CD4-positive, alpha-beta T cell treated with Interleukin-10 for 1 hour (primary cell): ENCODE measurements at places on chromosomes 2 and 18.
A peak's percentile ranks its signal among the peaks of the same experiment; 100 is the strongest.

GRCh38 chr18:41845563-41845962 is 109.5 kb upstream of the PIK3C3 start:
- no peak for DNase-seq

DNA sequence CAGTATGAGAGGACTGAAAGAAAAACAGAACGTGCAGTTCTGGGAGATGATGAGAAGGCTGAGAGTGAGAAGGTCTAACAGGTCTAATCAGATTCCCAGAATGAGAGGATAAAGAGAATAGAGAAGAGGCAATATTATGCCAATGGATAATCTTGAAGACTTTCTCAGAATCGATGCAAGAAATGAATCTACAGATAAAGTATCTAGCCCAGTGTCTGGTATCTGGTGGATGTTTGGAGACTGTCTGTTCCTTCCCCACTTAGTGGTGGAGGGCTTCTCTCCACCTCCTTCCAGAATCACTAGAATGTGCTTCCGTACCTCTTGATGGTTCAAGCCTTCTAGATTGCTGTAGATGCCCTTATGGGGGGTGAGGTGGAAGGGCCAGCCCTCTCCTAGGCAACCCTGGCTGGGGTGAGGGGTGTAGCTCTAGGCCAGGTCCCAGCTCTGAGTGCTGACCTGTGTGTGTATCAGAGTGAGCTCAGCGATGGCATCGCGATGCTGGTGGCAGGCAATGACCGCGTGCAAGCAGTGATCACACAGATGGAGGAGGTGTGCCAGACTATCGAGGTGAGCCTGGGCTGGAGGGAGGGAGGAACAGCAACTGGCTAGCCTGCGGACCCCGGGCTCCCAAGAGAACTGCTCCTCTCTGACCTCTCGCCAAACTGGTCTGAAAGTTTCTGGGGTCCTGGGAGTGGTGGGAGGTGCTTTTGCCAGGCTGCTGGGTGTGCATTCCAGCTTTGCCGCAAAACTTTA is 3.6 kb downstream of the UCN start:
- DNase-seq, result no peak

- DNase-seq, result peak; percentile 57
These were observed 43.7 kb downstream of the WIPF1 start for GRCh38 chr2:174553811-174554493.

GRCh38 chr2:219688560-219689445 is 61.4 kb downstream of the SLC4A3 start:
- no peak for DNase-seq

GRCh38 chr2:86631846-86632485 is 8.3 kb upstream of the RNF103 start:
- DNase-seq, result no peak

DNA sequence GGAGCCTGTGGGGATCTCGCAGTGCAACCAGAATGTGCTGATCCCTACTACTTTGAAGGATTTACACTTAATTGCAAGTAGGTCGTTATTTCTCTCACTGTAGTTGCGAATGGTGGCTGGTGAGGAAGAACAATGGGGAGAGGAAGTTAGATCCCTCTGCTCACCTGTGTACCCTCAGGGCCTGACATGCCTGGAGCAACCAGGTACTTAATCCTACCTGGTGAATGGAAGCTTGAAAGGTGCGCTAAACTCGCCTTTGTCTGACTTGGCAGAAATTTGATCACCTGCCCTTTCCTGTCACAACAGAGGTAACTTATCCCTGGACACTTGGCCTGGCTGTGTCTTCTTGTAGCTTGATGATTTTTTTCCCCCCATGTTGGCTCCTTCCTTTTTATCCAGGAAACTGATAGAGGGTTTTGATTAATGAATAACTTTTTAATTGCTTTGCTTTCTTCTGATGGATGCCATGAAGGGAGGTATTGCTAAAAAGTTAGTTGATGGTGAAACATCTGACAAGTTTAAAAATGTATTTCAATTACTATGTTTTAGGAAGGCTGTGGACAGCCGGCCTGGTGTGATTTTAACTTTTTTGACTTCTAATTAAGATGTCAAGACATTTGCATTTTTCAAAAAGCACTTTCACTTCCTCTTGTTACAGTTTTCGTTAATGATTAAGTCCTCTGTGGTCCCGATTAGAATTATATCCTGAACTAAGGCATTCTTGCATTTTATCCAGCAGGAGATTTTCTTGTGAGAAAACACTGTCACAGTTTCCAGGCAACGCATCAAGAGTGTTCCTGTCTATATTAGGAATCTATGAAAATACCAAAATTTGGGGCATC is 9.2 kb downstream of the SGPP2 start:
- DNase-seq, result no peak

GRCh38 chr2:174613531-174613930 is 15.9 kb upstream of the WIPF1 start:
- no peak for DNase-seq

- DNase-seq, result no peak
These were observed 45.3 kb upstream of the PDK1 start for GRCh38 chr2:172510548-172510947.

GRCh38 chr2:63784461-63784860 is 57.2 kb upstream of the UGP2 start:
- no peak for DNase-seq

GRCh38 chr2:60412620-60413019 is 140.8 kb downstream of the BCL11A start:
- DNase-seq, result no peak

- DNase-seq, result no peak
These were observed 859 bp upstream of the INO80D start for GRCh38 chr2:206086716-206087350.

GRCh38 chr2:73175663-73176204 is 26.6 kb upstream of the NOTO start:
- DNase-seq, result peak; percentile 67

- DNase-seq, result no peak
These were observed 139.8 kb downstream of the ATL2 start for GRCh38 chr2:38237311-38237710.

DNA sequence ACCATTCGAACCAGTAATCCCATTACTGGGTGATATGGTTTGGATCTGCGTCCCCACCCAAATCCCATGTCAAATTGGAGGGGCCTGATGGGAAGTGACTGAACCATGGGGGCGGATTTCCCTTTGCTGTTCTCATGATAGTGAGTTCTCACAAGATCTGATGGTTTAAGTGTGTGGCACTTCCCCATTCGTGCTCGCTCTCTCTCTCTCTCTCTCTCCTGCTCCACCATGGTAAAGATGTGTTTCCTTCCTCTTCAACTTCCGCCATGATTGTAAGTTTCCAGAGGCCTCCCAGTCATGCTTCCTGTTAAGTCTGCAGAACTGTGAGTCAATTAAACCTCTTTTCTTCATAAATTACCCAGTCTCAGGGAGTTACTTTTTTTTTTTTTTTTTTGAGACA is 62.6 kb downstream of the NBAS start:
- no peak for DNase-seq

DNA sequence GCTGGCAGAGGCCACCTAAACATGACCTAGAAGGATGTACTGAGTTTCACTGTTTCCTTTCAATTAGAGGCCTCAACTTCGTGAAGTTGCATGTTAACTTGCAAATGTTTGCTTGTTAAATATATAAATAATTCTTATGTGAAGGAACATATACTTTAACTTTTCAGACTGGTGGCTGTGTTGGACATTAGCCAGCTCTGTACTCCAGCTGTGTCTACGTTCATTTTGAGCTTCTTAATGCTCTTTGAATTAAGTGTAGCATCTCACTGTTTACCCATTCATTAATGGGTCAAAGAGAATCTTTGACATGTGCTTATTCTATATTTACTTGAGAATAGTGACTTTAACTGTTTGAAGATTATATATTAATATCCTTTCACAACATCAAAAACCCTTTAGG is 823.2 kb upstream of the ID2 start:
- no peak for DNase-seq

GRCh38 chr2:113963965-113964364 is 74.1 kb downstream of the ACTR3 start:
- no peak for DNase-seq

DNA sequence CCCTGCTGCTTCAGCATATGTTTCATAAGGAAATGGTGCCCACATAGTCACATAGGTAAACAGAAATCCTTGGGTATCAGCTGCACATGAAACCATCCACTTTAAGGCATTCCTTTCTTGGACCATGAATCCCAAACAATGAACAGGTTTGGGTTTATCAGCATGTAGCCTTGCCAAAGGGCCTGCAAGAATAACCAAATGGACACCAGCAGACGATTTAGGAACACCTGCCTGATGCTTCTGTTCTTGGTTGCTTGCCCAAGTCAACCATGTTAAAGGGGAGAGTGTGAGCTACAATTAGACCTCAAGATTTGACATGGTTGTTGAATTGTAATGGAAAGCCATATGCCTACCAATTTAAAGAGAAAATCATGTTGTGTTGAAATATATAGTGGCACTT is 1342.7 kb upstream of the PIK3C3 start:
- no peak for DNase-seq

- DNase-seq, result no peak
These were observed 53.8 kb downstream of the KCNG2 start for GRCh38 chr18:79851489-79851888.

DNA sequence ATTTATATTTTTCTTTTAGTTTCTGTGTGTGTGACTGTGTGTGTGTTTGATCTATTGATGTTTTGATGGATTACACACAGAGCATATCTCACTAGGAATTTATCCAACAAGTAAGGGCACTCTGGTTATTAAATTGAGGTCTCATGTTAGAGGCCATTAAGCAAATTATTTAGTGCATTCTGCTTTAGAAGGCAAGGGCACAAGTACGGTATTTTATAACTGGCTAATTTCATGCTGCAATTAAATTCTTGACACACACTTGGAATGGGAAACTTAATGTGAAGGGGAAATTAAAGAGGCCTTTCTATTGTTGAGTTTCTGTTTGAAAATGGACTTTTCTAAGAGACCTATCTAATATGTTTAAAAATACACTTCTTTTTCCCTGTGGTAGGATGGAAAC is 25.8 kb downstream of the NYAP2 start:
- DNase-seq, result no peak

DNA sequence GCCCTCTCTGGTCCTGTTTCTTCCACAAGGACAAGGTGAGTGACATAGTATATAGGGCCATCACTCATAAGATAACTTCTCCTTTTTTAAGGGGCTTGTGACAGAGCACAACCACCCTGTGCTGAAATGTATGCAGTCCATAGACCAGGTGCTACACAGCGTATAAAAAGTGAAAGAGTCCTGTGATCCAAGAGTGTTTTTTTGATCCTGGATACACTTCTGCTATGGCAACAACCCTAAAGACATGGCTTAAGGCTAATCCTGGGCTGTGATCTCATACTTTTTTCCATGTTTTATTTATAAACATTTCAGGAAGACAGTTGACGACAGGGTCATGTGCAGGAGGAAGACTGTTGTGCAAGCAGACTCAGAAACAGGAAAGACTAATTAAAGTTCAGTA is 400.5 kb upstream of the TCF4 start:
- DNase-seq, result no peak

DNA sequence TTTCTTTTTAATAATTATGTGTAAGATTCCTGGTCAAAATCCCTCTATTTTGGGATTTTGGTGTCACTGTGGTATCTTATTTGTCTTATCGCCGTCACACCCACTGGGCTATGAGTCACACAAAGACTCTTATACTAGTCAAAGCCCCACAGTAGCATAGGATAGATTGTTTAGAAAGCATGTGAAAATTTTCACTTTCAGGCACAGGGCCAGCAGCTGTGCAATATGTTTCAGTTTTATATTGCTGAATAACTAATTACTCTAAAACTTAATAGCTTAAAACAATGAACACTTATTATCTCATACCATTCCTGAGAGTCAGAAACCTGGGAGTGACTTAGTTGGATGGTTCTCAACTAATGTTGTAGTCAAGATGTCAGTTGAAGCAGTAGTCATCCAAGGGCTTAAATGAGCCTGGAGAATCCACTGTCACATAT is 24.0 kb downstream of the CFAP210 start:
- no peak for DNase-seq

DNA sequence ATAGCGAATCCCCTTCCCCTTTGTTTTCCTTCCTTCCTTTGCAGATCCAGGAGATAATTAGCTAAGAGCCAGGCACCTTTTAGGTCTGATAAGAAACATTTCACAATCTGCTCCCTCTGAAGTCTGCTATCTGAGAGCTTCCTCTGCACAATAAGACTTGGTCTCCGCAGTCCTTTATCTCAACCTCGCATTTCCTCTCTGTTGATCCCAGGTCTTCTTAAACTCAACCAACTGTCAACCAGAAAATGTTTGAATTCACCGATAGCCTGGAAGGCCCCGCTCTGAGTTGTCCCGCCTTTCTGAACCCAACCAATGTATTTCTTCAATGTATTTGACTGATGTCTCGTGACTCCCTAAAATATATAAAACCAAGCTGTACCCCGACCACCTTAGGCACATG is 78.4 kb upstream of the CTDP1 start:
- DNase-seq, result no peak

DNA sequence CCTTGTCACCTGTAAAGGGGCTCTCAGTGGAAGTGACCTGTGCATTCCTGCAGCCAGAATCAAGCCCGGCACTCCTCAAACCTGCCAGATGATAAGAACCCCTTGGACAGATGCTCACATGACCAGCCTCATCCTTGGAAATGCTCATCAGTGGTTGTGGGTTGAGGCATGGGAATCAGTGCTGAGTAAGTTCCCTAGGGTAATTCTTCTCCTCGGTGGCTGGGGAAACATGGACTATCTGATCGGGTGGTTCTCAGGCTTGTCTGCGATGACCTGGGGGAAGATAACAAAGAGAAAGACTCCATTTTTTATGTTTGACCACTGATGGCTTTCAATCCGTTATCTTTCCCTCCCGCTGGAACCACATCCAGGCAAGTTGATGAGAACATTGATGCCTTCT is 84.0 kb downstream of the SPP2 start:
- no peak for DNase-seq

GRCh38 chr2:212451786-212452231 is 86.8 kb downstream of the ERBB4 start:
- DNase-seq, result no peak

DNA sequence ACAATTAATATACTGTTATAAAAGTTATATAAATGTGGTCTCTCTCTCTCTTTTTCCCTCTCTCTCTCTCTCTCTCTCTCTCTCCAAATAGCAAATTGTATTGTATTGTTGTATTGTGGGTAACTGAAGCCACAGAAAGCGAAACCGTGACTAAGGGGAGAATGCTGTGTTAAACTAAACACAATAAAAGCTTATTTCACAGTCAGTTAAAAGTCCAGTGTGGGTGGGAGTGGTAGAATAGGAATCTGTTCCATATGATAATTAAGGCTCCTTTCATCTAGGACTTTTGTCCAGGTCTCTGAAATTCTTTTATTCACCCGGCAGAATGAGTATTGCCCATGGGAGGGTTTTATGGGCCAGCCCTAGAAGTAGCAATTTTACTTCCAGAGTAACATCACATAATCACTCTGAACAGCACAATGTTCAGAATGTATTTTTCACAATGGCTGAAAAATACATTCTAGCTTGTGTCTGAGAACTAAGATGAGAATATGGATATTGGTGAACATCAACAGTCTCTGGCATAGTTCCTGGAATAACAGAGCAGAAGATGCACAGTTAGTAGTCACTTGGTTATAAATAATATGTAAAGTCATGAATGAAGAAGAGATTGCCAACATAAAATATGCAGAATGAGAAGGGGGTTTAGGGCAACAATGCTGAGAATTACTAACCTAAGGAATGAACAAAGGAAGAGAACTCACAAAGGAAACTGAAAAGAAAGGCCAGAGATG is 399.1 kb downstream of the PLCL1 start:
- no peak for DNase-seq

GRCh38 chr2:138454761-138455160 is 46.8 kb upstream of the SPOPL start:
- no peak for DNase-seq

GRCh38 chr2:175362331-175362730 is 180.8 kb upstream of the ATP5MC3 start:
- no peak for DNase-seq
